DMS 273 treated with DMSO at 0.1 percent for 48 hours (cell line): ENCODE measurements at places on chromosomes 2 and 18.

DNA sequence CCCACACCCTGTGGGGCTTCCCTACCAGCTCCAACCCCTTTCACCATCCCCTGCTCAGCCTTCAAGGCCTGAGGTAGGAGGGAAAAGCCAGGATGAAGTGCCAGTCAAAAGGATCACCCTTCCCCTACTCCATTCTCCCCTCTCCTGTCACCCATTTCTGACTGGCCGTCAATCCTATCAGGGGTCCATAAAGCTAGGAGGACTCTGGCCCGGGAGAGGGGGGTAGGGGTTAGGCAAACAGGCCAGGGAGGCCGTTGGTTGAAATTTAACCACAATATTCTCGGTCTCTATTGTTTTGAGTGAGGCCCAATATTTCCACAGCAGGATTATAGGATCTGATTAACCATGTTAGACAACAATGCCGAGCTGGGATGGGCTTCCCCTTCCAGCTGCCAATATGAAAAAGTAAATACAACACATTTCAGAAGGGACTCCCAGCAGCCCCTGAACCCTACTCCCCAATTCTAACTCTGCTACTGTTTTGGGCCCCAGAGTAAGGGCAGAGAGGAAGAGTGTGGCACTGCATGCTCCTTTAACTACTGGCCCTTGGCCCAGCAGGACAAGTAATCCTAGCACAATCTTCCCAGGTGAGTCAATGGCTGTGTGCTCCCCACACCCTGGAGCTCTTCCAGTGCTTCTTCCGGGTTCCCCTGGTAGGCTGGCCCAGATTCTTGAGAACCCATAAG, 10.6 kb upstream of the IHH start:
- no peak for DNase-seq

- DNase-seq, result no peak
Measured at GRCh38 chr2:171651667-171652415, 35.4 kb upstream of the DYNC1I2 start.

DNA sequence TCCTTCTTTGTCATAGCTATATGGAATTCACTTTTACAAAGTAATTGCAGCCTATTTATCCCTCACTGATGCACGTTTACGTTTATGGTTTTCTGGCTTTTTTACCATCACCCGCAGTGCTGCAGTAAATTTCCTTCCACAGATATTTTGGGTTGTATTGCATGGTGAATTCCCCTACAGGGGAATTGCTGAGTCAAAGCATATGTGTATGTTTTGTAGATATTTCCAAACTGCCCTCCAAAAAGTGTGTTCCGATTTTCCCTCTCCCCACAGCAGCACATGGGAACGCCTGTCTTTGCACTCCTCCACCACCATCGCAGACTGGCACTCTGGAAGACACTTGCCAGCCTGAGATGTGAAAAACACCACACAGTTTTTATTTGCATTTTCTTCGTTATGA, 80.6 kb upstream of the UXS1 start:
- DNase-seq, result no peak

GRCh38 chr2:11368059-11368572, 23.7 kb upstream of the ROCK2 start:
- DNase-seq, result no peak

GRCh38 chr2:219624565-219624964, 2.9 kb upstream of the SLC4A3 start:
- DNase-seq, result no peak

DNA sequence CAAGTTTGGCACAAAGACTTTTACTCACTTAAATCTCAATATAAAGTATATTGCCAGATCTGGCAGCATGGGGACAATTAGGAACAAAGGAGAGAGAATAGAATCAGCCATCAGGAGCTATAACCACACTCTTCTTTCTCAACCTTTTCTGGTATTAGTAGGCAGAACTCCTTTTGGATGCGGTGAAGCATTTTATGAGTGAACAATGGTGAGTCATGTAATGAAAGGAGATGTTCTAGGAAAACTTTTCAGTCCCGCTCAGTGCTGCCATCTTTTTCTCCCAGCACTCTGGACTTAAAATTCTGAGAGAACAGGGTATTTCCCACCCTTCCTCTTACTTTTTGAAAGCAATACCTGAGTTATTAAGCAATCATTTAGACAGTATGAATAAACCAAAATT, 32.2 kb downstream of the PLEKHA3 start:
- DNase-seq, result no peak

DNA sequence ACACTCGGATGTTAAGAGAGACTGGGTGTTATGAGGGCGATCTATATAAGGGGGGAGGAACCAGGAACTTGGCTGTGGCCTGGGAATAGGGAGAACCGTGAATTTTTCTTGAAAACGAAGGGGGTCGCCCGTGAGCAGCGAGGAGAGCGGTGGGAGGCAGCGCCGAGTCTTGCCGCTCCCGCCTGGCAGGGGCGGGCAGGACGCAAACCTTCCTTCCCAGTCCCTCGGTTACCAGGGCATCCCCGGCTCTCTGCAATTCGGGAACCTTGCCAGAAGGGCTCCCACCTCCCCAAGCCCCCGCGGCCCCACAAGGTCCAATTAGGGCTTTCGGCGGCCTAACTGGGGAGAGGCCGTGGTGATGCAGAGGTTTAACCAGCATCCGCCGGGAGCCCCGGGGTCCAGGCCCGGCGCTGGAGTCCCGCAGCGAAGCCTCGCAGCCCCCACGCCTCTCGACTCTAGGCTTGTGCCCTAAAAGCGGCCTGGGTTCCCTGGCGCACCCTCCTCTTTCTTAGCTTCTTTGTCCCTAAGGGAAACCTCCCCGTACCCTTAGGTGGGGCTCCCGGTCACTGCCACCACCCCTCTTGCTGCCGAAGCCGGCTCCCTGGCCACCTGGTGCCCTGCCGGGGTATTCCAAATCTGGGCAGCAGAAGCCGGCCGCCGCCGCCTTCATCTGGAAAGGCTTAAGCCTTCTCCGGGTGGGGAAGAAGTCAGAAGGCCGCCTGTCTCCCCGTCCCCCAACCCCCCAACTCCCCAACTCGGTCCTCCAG, 680 bp upstream of the FHOD3 start:
- peak; percentile 78 for DNase-seq

GRCh38 chr2:26139269-26140183, 33.4 kb upstream of the GAREM2 start:
- peak; percentile 37 for DNase-seq

DNA sequence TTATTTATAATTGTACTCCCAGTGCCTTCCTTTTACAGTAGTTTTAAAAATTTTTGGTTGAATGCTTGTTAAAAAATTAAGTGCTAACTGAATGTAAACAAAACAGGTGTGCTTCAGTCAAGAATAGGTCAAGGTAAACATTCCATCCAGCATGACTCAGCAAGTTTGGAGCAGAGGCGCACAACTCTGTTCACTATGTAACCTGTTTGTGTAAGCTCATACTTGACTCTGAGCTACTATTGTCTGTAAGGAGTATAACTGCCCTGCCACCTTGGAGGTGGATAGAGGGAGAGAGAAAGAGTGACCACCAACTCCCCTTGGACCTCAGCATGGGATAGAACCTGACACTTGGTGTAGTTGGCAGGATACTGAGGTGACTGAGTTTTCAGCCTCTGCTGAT, 207.4 kb upstream of the SYT4 start:
- no peak for DNase-seq

DNA sequence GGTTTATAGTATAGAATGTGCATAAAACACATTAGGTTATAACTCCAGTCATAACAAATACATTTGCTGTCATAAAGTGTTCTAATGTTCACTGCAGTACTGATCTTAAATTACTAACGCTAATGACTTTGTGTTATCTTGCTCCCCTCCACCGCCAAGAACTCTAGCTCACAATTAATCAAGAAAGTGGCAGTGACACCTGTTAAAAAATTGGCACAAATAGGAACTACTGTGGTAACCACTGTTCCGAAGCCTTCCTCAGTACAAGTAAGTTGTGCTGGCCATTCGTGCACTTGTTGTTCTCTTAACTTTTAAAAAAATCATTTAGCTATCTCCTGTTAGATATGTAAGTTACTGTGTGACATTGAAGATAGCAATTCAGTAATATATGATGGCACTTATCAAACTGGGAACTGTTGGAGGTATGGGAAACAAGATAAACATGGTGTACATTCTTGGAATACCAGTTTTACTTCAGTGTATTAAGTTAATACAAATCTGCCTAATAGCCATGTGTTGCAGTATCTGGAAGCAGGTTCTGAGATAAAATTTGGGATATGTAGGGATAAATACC, 41.2 kb downstream of the TAF4B start:
- no peak for DNase-seq

GRCh38 chr2:231666171-231667095, 41.9 kb upstream of the PTMA start:
- DNase-seq, result peak; percentile 68

GRCh38 chr2:1874101-1874865, 130.0 kb upstream of the PXDN start:
- DNase-seq, result no peak

GRCh38 chr2:27954771-27955383, 64.3 kb downstream of the BABAM2 start:
- peak; percentile 85 for DNase-seq

DNA sequence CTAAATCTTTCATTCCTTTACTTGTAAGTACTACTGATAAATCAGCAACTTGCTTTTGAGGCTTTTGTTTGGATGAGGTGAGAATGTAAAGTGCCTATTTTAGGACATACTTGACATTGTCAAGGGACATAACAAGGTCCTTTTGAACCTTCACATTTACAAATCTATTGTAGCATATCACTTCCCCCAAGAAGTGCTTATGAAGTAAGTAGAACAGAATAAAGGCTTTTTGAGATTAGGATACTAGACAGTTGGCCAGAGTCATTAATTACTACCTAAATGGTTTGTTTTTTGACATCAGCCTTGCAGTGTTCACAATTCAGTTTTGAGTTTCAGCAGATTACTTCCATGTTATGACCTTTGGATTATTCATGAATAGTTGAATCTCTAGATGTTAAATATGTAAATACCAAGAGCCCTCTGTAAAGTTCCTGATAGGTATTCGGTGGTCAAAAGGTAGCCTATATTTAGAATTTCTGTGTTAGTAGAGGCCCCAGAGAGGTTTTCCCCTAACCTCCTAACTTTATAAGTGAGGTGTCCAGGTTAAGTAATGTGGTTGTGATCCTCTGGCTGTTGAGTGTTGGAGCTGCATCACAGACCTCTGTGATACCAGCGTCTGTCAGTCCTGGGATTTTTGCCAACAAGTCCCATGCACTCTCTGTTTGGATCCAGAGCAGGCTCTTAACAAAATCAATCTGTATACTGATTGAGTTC, 67.2 kb downstream of the LCLAT1 start:
- DNase-seq, result peak; percentile 62

DNA sequence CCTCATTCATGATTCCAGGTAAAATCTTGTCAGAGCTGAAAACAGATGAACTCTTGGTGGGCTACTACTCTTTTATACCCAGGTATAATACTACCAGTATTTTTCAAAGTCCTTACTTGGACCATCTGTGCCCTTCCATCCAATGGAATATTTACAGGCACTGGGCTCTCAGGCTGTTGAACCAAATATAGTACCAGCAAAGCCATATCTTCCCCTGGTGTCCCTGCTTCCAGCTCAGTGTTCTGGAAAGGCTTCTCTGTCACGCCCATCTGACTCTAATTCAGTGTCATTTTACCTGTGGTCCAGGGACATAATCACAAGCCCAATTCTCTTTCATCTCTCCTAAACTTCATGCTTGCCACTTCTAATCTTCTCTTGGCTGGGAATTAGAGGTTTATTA, 119.2 kb upstream of the STK17B start:
- DNase-seq, result no peak

GRCh38 chr2:20452551-20452950, 5.7 kb downstream of the RHOB start:
- DNase-seq, result no peak

DNA sequence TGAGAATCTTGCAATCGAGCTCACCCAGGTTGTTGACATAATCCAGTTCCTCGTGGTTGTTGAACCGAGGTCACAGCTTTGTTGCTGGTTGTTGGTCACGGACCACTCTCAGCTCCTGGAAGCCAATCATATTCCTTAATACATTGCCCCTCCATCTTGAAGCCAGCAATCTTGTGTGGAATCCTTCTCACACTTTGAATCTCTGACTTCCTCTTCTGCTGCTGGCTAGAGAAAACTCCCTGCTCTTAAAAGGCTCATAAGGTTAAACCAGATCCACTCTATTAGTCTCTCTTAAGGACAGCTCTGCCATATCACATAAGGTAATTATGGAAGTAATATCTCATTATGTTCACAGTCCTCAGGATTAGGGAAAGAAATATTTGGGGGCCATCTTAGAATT, 41.1 kb downstream of the SP140 start:
- no peak for DNase-seq

DNA sequence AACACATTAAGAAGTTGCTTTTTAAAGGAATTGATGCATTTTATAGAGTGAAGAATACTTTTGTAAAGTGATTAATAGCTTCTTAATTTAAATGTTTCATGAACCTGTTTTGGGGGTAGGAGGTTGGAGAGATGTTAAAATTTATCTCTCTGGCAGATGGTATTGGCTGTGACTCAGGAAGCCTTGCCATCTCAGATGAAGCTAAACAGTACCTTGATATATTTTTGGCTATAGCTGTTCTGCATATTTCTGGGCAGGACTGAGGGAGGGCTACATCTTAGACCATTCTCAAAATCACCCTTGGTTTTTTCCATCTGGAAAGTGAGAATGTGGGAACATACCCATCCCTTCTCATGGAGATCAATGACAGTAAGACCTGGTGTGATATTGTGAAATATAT, 13.4 kb downstream of the CAPN14 start:
- no peak for DNase-seq

GRCh38 chr18:2123077-2123476, 448.2 kb downstream of the METTL4 start:
- DNase-seq, result no peak

GRCh38 chr2:238894226-238894949, 46.5 kb downstream of the TWIST2 start:
- DNase-seq, result no peak

DNA sequence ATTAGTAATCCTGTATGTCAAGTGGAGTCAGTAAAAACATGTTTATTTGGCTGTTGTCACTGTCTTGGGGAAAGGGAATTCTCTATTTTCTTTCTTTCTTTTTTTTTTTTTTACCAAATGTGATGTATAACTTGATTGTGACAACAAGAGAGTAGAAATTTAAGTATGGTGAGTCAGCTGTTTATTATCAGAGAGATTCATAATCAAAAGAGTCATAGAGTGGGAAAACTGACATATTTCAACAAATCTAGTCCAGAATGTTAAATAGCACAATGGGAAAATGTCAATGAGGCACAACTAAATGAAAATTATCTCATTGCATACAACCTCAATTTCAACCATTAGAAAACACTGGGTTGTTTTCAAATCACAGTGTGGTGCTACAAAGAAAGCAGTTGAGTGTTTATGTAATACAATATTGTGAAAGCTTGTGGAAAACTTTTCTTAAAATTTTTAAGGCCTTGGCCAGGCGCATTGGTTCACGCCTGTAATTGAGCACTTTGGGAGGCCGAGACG, 111.9 kb upstream of the DTNA start:
- no peak for DNase-seq

GRCh38 chr2:111209045-111209514, 88.4 kb downstream of the BCL2L11 start:
- DNase-seq, result no peak

- DNase-seq, result no peak
Measured at GRCh38 chr18:24710474-24710873, 250.0 kb downstream of the HRH4 start.
